ENCODE measurements at places on chromosomes 2 and 18. TPM values are rescaled to one million over a fixed set of nuclear protein-coding genes. Genes with fewer than 3 reads are reported as not detected.

The GAL3ST2 gene
- total RNA-seq, result 0.09 TPM

The LINC00305 gene
- total RNA-seq, result not detected

The MARCHF4 gene
- not detected for total RNA-seq

The TCF7L1 gene
- total RNA-seq, result 5.1 TPM

The VWC2L gene
- not detected for total RNA-seq

The TRIM43B gene
- not detected for total RNA-seq

The SCLY gene
- 8.2 TPM for total RNA-seq

The CNDP2 gene
- total RNA-seq, result 27.5 TPM

DNA sequence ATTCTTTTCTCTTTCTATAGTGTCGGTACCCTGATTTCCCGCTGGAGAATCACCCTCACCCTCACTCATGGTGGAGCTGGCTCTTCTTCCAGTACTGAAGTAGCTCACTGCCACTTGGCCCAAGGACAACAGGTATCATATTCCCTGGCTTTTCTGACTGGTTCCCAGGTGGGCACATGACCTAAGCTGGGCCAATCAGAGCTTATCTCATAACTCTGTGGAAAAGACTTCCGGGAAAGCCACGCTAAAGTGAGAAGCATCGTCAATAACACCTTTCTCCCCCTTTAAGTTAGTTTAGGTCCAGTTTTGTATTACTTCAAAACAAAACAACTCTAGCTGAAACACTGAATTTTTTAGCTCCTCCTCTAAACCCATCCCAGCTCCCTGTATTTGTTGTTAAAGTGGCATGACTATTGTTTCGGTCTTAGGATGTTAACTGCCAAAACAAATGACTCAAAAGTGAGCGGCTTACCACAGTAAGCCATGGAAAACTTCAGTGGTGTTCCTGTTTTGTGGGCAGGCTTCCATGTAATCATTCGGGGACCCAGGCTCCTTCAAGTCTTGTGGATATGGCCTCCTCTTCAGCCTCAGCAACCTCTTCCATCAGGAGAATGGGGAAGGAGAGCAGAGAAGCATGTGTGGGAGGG, 137.4 kb upstream of the DLX2 start:
- no peak for DNase-seq

- DNase-seq, result no peak
These were observed 1206.8 kb upstream of the NRXN1 start for GRCh38 chr2:52238782-52239181.

- DNase-seq, result no peak
These were observed 89.7 kb downstream of the LRP1B start for GRCh38 chr2:142041105-142041504.

GRCh38 chr2:138084206-138084605, 119.9 kb downstream of the HNMT start:
- no peak for DNase-seq

- DNase-seq, result peak; percentile 59
These were observed 22.6 kb upstream of the ITGA6 start for GRCh38 chr2:172404824-172405223.

DNA sequence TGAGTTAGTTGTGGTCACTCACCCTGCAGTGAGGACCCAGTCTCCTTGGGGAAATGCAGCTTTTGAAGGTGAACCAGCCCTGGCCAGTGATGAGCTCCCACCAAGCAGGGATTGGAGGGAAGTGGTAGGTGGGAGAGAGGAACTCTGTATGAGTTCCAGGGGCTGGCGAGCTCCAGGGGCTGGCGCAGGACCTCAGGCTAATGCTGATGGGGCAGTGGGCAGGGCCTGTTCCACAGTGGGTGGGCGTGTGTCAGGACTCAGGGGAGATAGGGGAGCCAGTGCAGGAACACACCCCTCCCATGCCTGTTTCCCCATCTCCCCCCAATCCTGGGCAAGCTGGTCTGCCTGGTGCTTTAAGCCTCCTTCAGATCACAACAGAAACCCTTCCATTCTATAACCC, 208.4 kb downstream of the DYSF start:
- DNase-seq, result no peak

- no peak for DNase-seq
These were observed 101.6 kb downstream of the INO80D start for GRCh38 chr2:205984381-205984780.

DNA sequence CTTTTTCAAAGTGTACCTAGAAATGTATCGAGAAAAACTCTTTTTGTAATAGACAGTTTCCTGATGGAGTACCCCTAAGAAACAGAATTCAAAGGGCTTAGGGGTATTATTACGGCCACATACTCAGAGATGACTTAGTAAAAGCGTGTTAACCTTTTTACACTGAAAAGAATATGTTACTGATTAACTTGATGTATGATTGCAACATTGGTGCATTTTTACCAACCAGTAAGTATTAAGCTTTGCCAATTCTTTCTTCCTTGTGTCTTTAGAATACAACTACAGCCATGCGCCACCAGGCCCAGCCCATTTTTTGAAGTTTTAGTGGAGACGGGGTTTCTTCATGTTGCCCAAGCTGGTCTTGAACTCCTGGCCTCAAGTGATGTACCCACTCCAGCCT, 1997.0 kb upstream of the LRRTM1 start:
- no peak for DNase-seq

DNA sequence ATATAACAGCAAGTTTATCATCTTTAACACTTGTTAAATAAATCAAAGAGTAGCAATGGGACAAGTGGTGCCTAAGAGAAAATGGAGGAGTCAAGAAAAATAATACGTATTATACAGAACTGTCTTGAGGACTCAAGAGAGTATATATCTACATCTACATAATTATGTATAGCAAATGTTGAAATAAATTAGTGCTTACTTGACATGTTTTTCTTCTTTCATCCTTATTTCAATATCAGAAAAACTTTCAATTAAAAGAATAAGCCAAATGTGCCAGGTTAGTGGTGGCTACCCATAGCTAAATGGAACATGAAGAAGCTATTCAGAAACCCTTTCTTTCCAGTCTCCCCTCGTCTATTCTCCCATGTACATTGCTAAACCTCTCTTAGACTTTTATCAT, 267.3 kb upstream of the SPOPL start:
- no peak for DNase-seq

DNA sequence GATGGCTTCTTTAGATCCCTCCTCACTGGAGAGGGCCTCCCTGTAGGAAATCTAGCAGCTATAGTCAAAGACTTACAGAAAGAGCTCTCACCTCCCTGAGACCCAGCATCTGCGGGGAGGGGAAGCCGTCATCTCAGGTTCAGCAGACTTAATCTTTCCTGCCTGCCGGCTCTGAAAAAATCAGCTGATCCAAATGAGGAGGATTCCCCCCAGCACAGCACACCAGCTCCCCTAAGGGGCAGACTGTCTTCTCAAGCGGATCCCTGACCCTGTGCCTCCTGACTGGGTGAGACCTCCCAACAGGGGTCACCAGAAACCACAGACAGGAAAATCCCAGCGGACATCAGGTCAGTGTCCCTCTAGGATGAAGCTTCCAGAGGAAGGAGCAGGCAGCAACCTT, 601.9 kb downstream of the CNTNAP5 start:
- no peak for DNase-seq

- no peak for DNase-seq
These were observed 111.9 kb upstream of the MAPRE2 start for GRCh38 chr18:34929336-34929780.

- DNase-seq, result no peak
These were observed 18.6 kb downstream of the VRK2 start for GRCh38 chr2:58065248-58065647.

GRCh38 chr18:49849331-49850217, 36.2 kb upstream of the ACAA2 start:
- DNase-seq, result peak; percentile 37

GRCh38 chr2:224039080-224039769, at the start of gene SERPINE2:
TSS of gene SERPINE2 (minus strand) at chr2:224039286. CDS start at chr2:224001900, 37,386 bp downstream.
- peak; percentile 84 for DNase-seq

- no peak for DNase-seq
These were observed 132.2 kb downstream of the PIK3C3 start for GRCh38 chr18:42087235-42087634.

- DNase-seq, result no peak
These were observed 15.7 kb upstream of the OLA1 start for GRCh38 chr2:174263997-174264396.

DNA sequence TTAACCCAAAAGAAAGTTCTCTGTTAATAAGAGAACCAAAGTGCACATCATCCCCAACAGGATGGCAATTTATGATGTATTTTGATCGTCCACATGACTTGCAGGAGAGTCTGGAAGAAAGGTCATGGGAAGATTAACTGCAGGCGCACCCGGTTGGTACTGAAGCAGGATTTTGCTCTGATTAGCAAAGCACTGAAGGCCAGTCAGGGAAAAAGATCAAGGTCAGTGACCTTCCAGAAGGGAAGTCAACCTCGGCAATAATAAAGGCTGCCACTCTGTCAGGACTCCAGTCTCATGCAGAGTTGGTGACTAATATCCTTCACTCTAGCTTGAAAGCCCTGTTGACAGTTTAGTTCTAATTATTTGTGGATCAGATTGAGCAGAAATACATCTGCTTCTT, 432.7 kb upstream of the RAB12 start:
- no peak for DNase-seq

DNA sequence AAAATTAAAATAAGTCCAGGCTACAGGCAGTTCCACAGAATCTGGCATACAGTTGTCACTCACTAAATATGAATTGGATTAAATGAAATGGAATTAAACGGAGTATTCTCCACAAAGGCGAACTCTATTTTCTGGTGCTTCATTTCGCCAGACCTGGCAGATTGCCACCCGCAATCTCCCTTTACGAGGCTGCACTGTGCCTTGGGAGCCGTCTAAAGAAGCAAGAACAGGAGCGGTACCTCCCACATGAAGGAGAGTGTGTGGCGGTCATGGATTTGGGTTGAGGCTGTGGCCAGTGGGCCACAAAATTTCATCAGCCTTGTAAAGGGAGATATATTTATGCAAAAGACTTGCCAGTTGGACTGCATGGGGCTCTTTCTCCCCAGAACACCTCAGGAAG, 151.0 kb downstream of the OSR1 start:
- DNase-seq, result no peak

GRCh38 chr2:174606336-174606735, 8.7 kb upstream of the WIPF1 start:
- peak; percentile 65 for DNase-seq

All from muscle of leg (tissue), 16 donors.